ENCODE measurements at places on chromosomes 3 and 15. TPM values are rescaled to one million over a fixed set of nuclear protein-coding genes. Genes with fewer than 3 reads are reported as not detected.

Gene KLHL40
- not detected for total RNA-seq

Gene GOLGA8O
- total RNA-seq: not detected

Gene GATM
- total RNA-seq: 50.1 TPM

Gene COL6A6
- not detected for total RNA-seq

Gene ANO10
- 29.0 TPM for total RNA-seq

Gene HDC
- 0.49 TPM for total RNA-seq

Gene ATP2B2
- total RNA-seq: 0.25 TPM

Gene ZNF501
- total RNA-seq: 2.7 TPM

Gene RBSN
- total RNA-seq: 19.2 TPM

Gene LDHAL6B
- total RNA-seq: not detected

GRCh38 chr15:59539799-59540198, 71.8 kb upstream of the GCNT3 start:
- no peak overlapping the region for H3K27ac ChIP-seq
- no peaks in the 10 kb centered on the region for H3K4me1 ChIP-seq
- H3K4me3 ChIP-seq: no peak overlapping the region
- H3K27me3 ChIP-seq: no peaks in the 10 kb centered on the region
- DNase-seq: no peak

GRCh38 chr3:99966662-99967416, 147.5 kb downstream of the FILIP1L start:
- H3K4me1 ChIP-seq: peaks cover 24% of the 10 kb centered on the region
- no peaks in the 10 kb centered on the region for H3K36me3 ChIP-seq
- H3K27me3 ChIP-seq: no peaks in the 10 kb centered on the region
- H3K4me3 ChIP-seq: no peak overlapping the region
- no peak overlapping the region for H3K27ac ChIP-seq

DNA sequence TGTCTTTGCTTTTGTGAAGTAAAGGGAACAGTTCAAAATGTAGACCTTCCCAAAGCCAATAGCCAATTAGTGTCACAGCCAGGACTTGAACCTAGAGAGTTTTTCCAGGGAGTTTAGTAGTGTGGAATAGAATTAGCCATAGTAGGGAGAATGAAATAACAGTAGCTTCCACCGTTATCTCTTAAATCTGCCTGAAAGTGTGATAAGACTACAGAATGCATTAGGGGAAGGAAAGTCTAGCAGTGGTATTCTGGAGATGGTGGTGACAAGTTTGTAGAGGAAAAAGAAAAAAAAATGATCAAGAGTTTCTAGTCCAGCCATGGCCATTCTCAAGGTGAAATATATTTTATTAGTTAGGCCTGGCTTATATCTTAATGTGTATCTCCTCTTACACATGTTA, 13.8 kb downstream of the ATP11B start:
- H3K4me3 ChIP-seq: no peak overlapping the region

DNA sequence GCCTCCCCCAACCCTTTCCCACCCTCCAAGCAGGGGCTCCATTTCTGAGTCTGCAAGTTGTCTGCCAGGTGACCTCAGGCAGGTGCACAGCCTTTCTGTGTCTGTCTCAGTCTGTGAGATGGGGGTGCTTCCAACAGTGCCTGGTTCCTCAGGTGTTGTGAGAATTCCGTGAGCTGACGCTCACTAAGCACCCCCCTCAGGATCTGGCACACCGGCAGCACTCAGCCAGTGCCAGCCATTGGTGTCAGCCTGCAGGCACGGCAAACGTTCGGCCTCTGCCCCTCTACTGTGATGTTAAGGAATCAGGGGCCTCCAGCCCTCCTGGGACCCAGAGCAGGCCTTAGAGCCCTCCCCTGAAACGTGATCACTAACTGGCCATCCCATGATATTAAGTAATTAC, 2.4 kb downstream of the KLF15 start:
- peak overlapping the region; percentile 86 for H3K27ac ChIP-seq
- no peaks in the 10 kb centered on the region for H3K36me3 ChIP-seq
- no peak for DNase-seq
- no peak overlapping the region for H3K4me3 ChIP-seq
- no peaks in the 10 kb centered on the region for H3K27me3 ChIP-seq

DNA sequence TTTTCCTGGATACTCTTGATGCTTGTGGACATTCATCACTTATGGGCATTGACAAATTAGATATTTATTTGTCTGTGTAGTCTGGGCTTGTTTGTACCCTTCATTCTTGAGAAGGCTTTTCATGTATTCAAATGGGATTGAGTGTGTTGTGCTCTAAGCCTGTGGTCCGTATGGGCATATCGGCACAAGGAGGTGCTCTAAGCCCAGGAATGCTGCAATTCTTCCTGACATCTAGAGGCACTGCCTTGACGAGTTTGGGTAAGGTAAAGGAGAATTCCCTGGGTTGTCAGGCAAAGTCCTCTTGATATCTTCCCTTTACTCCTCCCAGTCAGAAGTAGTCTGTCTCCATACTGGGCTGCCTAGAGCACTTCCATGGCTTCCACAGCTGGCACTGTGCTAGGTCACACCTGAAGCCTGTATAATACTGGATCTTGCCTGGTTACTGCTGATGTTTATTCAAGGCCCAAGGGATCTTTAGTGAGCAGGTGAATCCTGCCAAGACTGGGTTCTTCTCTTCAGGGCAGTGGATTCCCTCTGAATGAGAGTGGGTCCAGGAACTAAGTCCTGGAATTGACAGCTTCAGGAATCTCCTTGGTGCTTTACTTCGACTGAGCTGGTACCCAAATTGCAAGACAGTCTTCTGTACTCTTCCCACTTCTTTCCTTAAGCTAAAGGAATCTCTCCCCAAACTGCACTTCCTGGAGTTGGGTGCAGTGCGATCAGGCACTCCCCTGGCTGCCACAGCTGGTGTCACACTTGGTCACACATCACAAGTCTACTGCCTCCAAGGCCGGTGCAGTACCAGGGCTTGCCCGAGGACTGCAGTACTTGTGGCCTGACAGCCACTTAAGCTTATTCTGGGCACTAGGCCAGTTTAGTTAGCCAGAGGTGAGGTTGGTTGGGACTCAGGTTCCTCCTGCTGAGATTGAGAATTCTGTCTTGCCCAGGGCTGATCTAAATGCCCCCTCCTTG, 46.0 kb downstream of the GALK2 start:
- no peak overlapping the region for H3K27ac ChIP-seq
- H3K36me3 ChIP-seq: peaks cover 6% of the 10 kb centered on the region
- H3K4me1 ChIP-seq: no peaks in the 10 kb centered on the region

DNA sequence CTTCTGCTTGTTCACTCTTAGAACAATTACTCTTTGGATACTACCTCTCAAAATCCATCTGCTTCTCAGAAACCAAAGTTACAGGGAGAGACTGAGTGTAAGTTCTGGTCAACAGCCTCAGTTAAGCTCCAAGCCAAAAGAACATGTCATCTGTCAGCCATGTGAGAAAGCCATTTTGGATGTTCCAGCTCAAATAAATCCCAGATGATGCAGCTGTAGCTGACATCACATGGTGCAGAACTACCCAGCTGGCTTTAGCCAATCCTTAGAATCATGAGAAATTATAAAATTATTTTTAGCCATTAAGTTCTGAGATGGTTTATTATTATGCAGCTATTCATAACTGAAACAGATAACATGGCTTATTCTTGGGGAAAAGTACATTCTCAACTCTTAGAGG, 696.0 kb downstream of the ZNF385D start:
- H3K27ac ChIP-seq: peak overlapping the region; percentile 26
- no peak overlapping the region for H3K4me3 ChIP-seq
- H3K4me1 ChIP-seq: no peaks in the 10 kb centered on the region
- no peak for DNase-seq

DNA sequence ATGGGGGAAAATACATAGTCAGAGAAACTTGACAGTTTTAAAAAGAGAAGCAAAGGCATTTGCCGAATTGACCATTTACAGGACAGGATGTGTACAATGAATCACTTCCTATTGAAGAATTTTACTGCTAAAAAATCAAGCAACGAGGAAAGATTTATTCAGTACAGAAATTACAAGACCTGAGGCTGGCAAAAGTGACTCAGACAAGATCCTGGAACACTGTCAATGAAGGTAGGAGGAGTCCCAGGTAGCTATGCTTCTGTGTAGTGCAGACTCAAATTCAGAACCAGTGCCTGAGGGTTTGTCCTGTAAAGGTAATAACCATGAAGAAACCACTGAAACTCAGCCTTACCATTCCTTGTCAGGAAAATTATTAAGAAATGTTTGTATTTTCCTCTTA, 120.9 kb downstream of the ZMAT3 start:
- no peaks in the 10 kb centered on the region for H3K36me3 ChIP-seq
- no peak for DNase-seq
- no peak overlapping the region for H3K27ac ChIP-seq
- H3K4me3 ChIP-seq: no peak overlapping the region
- H3K4me1 ChIP-seq: no peaks in the 10 kb centered on the region

DNA sequence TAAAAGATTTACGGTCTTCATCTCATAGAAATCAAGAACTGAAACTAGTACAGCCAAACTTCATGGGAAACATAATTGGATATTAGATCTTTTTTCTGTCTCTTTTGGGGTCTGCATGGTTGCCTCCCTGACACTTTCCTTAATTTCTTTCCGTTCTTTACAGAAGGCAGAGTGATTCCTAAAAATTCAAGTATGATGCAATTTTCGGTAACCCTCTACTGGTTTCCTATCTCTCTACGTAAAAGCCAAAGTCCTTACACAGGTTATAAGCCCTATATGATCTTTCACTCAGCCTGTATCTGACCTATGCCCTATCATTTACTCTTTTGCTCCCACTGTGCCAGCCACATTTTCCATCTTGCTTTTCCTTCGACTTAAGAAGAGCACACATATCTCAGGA, 6.8 kb upstream of the SLITRK3 start:
- no peak overlapping the region for H3K4me3 ChIP-seq
- no peaks in the 10 kb centered on the region for H3K36me3 ChIP-seq
- no peak for DNase-seq

GRCh38 chr15:80660119-80660518, 35.0 kb upstream of the ABHD17C start:
- no peak for DNase-seq
- H3K4me3 ChIP-seq: no peak overlapping the region
- no peaks in the 10 kb centered on the region for H3K27me3 ChIP-seq
- no peak overlapping the region for H3K27ac ChIP-seq

DNA sequence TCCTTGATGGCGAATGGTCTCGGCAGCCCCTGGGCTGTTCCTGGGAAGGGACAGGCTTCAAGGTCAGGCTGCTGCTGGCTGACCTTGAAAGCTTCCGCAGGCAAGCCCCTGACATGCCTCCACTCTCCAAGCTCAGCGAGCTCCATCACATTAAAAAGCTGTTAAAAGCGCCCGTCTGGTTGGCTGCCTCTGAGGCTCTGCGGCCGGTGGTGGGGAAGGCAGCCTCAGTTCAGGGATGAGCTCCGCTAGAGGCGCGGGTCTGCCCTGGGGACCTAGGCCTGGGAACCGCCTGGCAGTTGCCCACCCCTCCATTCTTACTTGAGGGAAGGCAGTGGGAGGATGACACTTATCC, 103.8 kb downstream of the LINGO1 start:
- no peaks in the 10 kb centered on the region for H3K36me3 ChIP-seq
- DNase-seq: no peak
- H3K27me3 ChIP-seq: no peaks in the 10 kb centered on the region
- H3K4me3 ChIP-seq: no peak overlapping the region

DNA sequence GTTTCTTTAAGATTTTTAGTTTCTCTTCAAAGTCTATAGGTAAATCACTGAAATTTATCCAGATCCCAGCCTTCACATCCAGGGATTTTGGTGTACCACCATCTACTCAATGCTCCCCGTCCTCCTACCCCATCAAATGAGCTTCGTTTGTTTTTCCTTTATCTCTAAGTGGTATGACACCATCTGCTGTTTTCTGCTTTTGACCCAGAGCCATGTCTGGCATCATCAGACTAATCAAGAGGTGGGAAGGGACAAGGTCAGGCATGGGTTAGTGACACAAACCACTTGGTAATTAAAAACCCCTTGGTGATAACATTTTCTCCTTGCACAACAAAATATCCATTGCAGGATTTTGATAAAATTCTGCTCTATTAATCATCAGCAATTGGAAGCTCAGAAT, 92.7 kb upstream of the GOLGA8J start:
- H3K36me3 ChIP-seq: no peaks in the 10 kb centered on the region
- H3K27ac ChIP-seq: no peak overlapping the region
- H3K4me3 ChIP-seq: no peak overlapping the region
- no peaks in the 10 kb centered on the region for H3K4me1 ChIP-seq
- no peak for DNase-seq

GRCh38 chr3:13223574-13224237, 150.5 kb upstream of the IQSEC1 start:
- H3K36me3 ChIP-seq: no peaks in the 10 kb centered on the region
- H3K4me1 ChIP-seq: no peaks in the 10 kb centered on the region
- DNase-seq: no peak

GRCh38 chr15:87653646-87654045, 602.9 kb downstream of the NTRK3 start:
- no peak overlapping the region for H3K27ac ChIP-seq
- DNase-seq: no peak
- no peaks in the 10 kb centered on the region for H3K4me1 ChIP-seq
- H3K4me3 ChIP-seq: no peak overlapping the region
- no peaks in the 10 kb centered on the region for H3K36me3 ChIP-seq
- no peaks in the 10 kb centered on the region for H3K27me3 ChIP-seq

DNA sequence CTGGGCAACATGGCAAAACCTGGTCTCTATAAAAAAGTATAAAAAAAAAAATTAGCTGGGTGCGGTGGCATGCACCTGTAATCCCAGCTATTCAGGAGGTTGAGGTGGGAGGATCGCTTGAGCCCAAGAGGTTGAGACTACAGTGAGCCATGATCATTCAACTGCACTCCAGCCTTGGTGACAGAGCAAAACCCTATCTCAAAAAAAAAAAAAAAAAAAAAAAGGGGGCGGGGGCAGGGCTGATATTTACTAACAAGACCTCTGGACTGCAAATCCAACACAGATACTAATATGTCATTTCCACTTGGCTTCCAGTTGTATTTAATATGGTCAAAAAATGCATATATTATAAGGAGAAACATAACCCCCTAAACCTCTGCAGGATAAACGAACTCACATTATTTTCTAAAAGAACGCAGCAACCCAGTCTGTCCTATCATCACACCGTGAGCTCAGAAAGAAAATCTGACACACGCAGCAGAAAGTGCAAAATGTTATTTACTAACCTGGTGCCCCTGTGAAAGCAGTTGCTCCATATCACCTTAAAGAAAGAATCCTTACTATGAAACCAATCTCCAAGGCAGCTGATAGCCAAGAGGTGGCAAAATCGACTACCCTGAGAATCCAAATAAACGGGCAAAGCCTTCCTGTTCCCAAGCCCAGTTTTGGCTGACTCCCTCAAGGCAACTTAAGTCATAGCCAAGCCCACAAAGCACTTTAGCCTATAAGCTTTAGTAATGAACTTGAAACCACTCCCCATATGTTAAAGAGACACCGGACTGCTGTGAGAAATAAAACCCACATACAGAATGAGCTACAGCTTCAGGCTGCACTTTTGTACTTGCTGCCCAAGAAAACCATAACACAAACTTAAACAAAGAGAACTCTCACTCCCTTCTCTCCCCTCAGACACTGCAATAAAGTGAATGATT, 39.3 kb downstream of the PLD1 start:
- peak overlapping the region; percentile 43 for H3K27ac ChIP-seq
- peak overlapping the region; percentile 36 for H3K4me3 ChIP-seq
- H3K36me3 ChIP-seq: no peaks in the 10 kb centered on the region

- peaks cover 43% of the 10 kb centered on the region for H3K4me1 ChIP-seq
- H3K36me3 ChIP-seq: peaks cover 2% of the 10 kb centered on the region
- no peak for DNase-seq
- peak overlapping the region; percentile 90 for H3K27ac ChIP-seq
Observed at GRCh38 chr3:126476166-126477060, 722 bp upstream of the ZXDC start.

All from vagina (tissue), 2 donors.